Fibroblast of skin of abdomen (primary cell): ENCODE measurements at places on chromosomes 4 and X.
A peak's percentile ranks its signal among the peaks of the same experiment; 100 is the strongest.

GRCh38 chr4:22593933-22594332 is 78.1 kb upstream of the ADGRA3 start:
- no peak for DNase-seq

GRCh38 chr4:10201381-10202223 is 85.0 kb upstream of the WDR1 start:
- DNase-seq = no peak

- no peak for DNase-seq
Observed at GRCh38 chrX:1492421-1493012, 39.8 kb upstream of the ASMTL start.

DNA sequence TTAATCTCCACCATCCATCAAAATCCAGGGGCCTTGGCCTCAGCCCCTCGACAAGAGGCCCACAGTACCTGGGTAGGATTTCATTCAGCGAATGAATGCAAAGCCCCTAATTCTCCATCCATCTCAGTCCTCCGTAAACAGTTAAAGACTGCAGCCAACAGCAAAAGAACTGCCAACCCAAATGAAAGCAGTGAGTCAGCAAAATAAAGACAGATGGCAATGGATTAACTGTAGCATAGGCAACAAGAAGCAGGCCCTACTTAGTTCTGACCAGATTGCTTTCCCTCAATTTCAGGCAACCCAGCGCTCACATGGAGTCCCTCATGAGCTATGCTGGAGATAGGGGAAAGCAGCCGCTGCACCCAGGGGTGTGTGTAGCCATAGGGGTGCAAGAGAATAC is 21.4 kb downstream of the PLAC1 start:
- DNase-seq = peak; percentile 71

GRCh38 chrX:73126240-73126639 is 46.9 kb upstream of the PABPC1L2A start:
- DNase-seq = no peak

DNA sequence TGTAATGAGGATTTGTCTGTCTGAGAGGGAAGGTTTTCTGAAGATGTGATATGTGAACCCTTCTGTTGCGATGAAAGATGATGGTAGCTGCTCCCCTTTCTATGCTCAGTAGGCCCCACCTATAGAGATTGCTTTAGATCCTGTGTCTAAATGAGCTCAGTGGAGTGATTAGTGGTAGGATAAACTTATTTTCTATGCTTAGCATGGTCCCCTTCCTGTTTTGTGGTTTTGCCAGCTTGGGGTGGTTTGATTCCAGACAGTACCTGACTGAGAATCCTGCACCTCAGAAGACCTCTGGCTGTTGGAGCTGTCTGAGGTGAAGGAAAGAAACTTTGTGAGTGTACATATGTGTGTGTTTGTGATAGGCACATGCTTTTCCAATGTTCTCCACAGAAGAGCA is 17.7 kb downstream of the MSN start:
- no peak for DNase-seq

DNA sequence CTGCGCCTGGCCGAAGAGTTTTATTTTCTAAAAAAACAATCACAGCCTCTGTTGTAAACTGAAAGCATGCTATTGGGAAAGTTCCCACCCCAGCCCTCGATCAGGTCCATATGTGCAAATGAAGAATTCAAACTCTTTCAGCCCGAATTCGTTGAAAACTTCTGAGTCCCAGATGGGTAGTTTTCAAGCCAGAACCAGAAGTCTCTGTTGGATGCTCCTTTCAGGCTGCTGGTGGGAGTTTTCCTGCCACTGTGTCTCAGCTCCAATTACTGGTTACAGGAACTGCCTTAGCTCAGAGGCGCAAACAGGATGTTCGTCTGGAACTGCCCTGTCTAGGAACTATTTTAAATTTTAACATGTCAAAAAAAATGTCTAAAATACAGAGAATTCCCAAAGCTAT is 9.3 kb upstream of the ALG13 start:
- peak; percentile 4 for DNase-seq

DNA sequence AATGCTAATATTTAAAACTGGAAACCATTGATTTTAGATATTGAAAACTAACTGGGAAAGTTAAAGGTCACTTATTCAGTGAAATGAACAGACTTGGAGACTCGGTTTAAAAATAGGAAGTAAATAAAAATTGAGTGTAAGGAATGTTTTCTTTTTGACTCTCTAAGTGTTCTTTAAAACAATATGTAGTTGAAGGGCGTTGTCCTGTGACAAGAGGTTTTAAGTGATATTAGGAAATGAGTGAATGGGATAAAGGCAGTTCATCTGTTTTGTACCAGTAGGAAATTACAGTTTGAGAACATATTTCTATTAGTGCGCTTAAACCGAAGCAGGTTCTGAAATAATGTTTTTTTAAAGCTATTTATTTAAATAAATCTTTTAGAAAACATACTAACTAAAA is 77.2 kb downstream of the ARFIP1 start:
- DNase-seq = no peak

DNA sequence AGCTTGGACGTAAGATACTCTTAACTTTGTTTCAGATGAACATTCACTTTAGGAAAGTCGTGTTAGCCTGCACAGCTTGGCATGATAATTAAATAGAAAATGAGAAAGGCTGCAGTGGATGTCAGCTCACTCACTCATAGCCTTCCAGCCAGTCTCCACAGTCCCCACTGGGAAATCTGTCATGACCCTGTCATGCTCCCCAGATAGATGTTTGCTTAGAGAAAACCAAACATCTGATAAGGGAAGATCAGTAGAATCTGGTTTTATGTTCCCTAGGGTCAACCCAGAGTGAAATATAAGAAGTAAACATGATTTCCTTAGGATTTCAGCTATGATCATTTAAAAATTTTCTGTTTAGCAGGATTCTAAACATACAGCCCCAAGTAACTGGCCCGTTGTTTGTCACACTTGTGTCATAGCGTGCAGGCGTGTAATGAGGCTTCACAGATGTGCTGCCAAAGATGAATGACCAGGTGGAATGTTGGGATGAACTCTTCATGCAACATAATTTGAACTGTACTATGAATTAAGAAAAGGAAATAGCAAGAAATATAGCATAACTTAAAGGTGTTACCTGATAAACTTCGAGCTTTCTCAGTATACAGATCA is 180.1 kb downstream of the BANK1 start:
- DNase-seq = no peak

DNA sequence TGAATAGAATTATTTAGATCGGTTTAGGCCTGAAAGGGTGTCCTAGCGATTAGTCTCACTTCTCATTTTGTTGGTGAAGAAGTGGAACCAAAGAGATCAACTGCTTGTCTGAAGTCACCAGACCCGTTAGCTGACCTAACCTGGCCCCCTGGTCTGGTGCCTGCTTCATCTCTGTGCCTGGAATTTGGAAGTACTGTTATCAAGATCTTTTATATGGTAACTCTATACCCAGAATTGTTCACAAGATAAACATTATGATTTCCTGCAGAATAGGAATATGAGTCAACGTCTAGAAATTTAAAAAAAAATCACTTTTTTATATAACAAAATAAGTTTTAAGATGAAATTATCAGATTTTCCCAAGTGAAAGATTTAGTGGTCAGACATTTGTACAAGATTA is 37.2 kb downstream of the LRP2BP start:
- DNase-seq = peak; percentile 57

DNA sequence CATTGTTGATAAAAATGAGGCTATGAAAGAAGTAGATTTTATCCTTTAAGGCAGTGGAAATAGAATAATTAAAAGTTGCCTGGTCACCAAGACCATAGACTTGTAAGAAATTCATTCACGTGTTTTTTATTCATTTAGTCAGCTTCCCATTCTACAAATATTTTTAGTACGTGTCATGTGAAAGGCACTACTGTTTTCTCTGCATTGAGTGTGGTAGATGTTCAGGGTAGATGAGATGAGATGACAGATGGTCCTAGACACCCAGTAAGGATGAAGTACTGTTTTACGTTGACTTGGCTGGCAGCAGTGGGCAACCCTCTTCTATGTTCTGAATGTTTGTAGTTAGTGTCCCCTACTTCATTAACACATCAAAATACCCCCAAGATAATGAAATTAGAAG is 228.1 kb downstream of the ARHGAP24 start:
- peak; percentile 66 for DNase-seq
